Adipose tissue (tissue), 3 donors: ENCODE measurements at places on chromosomes 4 and X. TPM values are rescaled to one million over a fixed set of nuclear protein-coding genes. Genes with fewer than 3 reads are reported as not detected.

Gene SATL1
- not detected for polyA plus RNA-seq

Gene NEXMIF
- 0.41 TPM for polyA plus RNA-seq

Gene ABCG2
- polyA plus RNA-seq = 0.22 TPM

Gene TRPC3
- not detected for polyA plus RNA-seq

Gene ASB9
- polyA plus RNA-seq = 2.3 TPM
